ENCODE measurements at places on chromosomes 13 and 19. TPM values are rescaled to one million over a fixed set of nuclear protein-coding genes. Genes with fewer than 3 reads are reported as not detected.

DNA sequence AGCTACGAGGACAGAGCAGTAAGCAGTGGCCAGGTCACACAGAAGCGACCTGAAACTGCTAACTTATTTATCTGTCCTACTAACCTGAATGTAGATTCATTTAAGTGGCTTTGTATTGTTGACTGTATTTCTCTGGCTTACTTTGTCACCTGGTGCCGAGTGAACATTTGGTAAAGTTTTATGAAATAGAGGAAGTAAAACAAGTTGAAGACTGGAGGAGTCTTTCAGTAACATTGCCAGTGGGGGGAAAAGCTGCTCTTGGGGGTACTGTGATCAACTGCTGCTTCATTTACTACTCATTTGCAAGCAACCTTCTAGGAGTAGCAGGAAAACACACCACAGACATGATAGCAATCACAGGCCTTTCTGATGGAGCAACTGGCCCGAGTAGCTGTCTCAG lies 615.0 kb downstream of the FGF9 start:
- no peak for DNase-seq

DNA sequence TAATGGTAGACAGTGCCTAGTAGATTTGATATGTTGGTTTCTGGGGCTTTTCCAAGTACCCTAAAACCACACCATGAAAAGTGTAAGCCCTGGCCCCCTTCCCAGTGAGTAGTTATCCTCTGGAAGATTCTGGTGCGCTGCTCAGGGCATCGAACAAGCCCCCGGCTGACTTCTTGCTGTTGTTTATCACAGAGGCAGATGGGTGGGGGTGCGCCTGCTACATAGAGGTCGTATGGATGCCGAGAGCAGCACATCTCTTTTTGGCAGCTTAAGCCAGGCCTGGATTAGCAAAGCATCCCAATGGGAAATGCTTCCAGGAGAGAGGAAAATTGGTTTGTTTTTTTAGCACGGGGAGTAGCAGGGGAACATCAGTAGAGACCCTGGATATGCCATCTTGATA lies 26.3 kb upstream of the SPATA13 start:
- DNase-seq, result no peak

DNA sequence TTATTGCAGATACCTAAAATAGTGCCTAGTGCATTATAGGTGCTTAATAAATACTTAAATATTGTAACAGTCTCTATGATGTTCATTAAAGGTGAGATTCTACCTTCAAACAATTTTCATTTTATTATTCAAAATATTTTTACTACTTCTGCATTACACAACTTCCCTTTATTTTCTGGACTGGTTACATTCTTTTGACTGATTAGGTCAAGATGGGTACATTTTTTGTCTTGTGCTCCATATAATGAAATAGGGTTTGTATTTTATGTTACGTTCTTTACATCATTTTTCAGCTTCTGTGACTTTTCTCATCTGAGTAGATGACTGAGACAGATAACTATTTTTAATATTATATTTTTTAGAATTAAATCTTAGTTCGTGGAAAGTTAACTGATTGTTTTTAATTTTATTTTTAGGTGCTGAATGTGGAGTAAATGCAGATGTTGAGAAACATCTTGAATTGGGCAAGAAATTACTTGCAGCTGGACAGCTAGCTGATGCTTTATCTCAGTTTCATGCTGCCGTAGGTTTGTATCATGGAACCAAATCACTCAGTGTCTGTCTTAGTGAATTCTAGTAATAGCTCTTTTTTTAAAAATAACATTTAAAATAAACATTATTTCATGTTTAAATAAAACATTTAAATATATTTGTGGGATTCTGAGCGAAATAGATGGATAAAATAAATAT lies 32.0 kb downstream of the DNAJC3 start:
- DNase-seq, result no peak

DNA sequence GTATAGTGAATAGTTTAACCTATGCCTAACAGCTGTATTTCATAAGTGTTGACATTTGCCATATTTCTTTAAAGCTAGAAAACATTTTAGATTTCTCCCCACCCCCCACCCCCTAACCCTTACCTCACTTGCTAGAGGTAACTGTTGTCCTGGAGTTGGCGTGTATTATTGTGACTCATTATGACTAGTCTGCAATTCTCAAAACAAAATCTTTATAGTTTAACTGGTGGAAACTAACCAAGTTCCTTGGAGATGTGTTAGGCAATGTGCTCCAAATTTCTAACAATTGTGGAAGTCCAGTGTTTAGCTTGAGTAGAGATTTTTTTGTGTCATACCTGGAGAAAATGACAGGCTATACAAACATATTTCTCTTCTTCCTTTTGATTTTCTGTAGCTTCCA lies 38.0 kb downstream of the KCTD4 start:
- DNase-seq, result no peak

DNA sequence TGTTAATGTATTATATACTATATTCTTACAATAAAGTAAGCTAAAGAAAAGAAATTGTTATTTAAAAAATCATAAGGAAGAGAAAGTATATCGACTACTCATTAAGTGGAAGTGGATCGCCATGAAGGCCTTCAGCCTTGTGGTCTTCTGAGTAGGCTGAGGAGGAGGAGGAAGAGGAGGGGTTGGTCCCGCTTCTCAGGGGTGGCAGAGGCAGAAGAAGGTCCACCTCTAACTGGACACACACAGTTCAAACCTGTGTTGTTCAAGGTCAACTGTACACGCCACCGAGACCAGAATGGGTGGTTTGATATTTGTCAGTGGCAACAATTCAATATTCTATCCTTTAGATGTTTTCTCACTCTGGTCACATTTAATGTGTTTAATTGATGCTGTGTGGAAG lies 67.2 kb downstream of the ALOX5AP start:
- DNase-seq, result no peak

GRCh38 chr13:66805657-66806056 lies 424.5 kb downstream of the PCDH9 start:
- DNase-seq, result no peak

- DNase-seq, result no peak
Measured at GRCh38 chr13:21079221-21079620, 17.8 kb upstream of the LATS2 start.

- DNase-seq, result no peak
Measured at GRCh38 chr13:60790620-60791019, 393.6 kb downstream of the TDRD3 start.

The TGFBR3L gene
- not detected for total RNA-seq

The ZNF528 gene
- total RNA-seq, result 48.1 TPM

The STOML3 gene
- not detected for total RNA-seq

The NPHS1 gene
- 1.2 TPM for total RNA-seq

The KISS1R gene
- total RNA-seq, result 0.41 TPM

The ZNF154 gene
- total RNA-seq, result 33.0 TPM
